GM18507 (cell line): ENCODE measurements at places on chromosomes 6 and 20.

GRCh38 chr6:56339524-56339923 lies 92.1 kb upstream of the COL21A1 start:
- no peak for DNase-seq

DNA sequence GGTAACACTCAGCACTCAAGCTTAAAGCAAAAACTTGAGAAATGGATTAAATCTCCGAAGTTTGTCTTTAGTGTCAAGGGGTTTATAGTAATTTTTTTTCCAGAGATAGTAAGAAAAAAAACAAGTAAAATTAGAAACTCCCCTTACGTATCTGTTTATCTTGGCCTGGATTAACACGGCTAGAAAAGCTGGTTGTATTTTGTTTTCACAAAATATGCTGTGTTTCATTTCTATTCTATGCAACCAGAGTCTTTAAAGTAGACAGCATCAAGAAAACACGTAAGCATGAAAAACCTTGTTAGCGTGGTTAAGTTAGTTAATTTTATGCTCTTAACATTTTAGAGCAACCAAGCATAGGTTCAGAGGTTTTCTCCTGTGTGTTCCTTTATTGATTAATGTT lies 21.8 kb upstream of the ERVFRD-1 start:
- DNase-seq = no peak

GRCh38 chr6:139640921-139641320 lies 266.5 kb upstream of the CITED2 start:
- DNase-seq = no peak

GRCh38 chr6:21201187-21201586 lies 392.4 kb upstream of the SOX4 start:
- DNase-seq = no peak

GRCh38 chr6:21107796-21108195 lies 485.8 kb upstream of the SOX4 start:
- DNase-seq = no peak

- no peak for DNase-seq
These were observed 791 bp upstream of the STX11 start for GRCh38 chr6:144149558-144149893.

DNA sequence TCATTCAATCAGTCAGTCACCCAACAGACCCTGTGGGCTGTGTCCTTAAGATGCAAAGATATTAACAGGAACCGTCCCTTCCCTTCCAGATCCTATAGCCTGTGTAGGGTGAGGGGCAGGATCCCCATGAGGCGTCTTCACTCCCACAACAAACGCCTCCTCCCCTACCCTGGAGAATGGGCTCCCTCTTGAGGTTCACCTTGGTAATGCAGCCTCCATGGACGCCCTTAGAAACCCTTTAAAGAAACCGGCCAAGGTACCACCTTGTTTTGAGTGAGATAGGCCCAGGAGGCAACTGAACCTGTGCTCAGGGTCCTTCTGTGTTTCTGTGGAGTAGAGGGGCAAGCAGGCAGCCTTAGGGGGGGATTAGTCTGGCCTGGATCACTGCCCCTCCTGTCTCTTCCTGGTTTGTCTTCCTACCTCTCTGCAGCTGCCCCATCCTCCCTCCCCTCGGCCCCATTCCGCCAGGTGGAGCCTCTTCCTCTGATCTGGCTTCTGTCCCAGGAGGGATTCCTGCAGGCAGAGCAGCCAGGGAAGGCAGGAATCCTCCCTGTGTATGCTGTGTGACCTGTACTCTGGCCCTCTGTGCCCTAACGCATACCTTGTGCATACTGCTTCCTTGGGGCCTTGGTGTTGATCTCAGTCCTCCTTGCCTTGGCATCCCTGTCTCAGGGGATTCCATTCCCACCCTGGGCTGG lies 6.6 kb upstream of the GUCA1A start:
- DNase-seq = peak; percentile 67

DNA sequence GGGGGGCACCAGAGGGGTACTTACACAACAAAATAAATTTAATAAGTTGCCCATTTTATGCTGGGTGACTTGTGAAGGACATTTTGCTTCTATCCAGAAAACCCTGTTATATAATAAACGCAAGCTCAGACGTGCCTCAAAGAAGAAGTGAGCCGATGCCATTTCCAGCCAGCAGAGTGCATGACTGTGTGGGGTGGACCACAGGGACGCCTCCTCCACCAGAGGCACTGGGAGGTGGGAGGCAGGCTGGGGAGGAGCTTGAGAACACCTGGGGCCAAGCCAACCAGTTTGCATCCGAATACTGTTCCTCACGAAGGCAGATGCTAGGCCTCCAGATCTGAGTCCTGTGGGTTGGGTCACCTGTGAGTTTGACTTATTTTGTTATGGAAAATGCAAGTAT lies 363.8 kb downstream of the RNGTT start:
- no peak for DNase-seq

- no peak for DNase-seq
These were observed 44.2 kb downstream of the FNDC1 start for GRCh38 chr6:159213405-159213804.

DNA sequence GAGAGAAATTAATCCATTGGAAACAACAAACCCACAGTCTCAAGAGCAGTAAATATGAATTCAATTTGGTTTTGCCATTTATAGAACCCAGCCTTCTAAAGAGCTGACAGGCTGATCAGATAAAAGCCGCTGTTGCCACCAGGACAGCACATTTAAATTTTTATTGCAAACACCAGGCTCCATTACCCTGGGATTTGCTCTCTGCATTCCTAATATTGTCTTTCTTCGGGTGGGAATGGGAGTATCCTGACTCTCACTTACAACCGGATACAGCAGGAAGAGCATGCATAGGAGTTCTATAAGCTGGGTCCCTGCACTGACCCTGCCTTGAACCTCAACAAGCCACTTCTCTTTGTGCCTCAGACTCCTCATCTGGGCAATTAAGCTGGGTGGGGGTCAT lies 142.9 kb downstream of the LRFN2 start:
- DNase-seq = no peak

DNA sequence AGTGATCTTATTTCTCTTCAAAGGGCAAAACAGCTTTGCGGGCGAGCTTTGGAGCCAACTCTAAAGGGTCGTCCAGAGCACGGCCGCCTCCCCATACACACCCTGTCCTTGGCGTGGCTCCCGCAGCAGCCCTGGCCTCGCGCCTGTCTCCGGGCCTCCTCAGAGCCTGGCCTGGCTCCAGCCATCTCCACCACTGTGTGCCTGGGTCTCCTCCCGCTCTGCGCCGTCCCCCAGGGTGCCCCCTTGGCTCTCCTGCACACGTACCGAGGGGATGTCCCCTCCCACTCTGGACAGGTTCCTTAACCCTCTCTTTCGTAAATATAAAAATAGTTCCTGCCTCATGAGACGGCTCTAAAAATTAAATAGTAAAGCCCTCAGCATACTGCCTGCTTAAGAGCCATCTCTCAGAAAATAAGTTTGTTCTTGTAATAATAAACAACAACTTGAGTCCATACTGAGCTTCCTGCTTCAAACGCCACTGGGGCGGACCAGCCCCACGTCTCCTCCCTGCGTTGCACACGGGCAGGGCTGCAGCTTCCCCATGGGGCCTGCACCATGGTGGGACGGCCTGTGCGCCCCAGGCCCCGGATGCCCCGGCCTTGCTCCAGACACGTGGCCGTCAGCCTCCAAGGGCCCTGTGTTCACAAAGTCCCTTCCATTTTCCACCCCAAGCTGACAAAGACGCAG lies 226.2 kb downstream of the TTLL2 start:
- DNase-seq = no peak

- DNase-seq = no peak
These were observed 248.4 kb upstream of the AGPAT4 start for GRCh38 chr6:161522276-161522675.

- DNase-seq = no peak
These were observed 79.1 kb upstream of the PTPN1 start for GRCh38 chr20:50431066-50431450.

DNA sequence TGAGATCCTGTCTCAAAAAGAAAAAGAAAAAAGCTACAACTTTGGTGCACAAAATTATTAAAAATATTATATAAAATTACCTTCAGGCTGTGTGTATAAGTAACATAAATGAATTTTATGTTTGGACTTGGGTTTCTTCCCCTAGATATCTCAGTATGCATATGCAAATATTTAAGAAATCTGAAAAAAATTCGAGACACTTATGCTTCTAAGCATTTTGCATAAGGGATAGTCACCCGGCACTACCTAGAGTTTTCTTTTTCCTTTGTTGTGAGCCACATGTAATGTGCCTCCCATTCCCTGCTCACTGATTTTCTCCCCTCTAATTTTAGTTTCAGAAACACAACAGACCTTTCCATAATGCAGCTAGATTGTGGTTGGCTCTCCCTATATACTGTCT lies 79.4 kb downstream of the NCOA3 start:
- DNase-seq = no peak

DNA sequence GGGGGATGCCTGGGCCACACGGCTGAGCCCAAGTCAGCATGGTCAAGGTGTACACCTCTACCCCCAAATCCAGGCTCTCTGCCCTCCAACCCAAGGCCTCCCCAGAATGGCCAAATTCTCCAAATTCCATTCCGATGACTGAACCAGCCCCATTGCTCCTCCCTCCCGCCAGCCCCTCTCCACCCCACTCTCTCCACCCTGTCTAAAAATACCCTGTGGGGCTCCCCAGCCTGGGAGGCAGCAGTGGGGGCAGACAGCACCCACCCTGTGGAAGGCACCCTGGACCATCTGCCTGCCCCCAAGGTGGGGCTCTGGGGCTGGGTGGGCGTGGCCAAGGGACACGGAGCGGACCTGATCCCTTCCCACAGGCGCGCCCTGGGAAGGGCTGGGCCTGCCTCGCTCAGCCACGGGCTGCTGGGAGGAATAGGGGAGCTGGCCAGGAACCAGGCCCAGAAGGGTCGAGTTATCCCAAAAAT lies 11.4 kb downstream of the TEAD3 start:
- DNase-seq = no peak

GRCh38 chr6:52739134-52739533 lies 24.1 kb downstream of the GSTA2 start:
- DNase-seq = no peak

GRCh38 chr6:129749749-129750120 lies 39.8 kb upstream of the ARHGAP18 start:
- no peak for DNase-seq

GRCh38 chr6:53203483-53203882 lies 54.8 kb upstream of the GCM1 start:
- DNase-seq = no peak

GRCh38 chr6:63685446-63686379 lies 50.1 kb downstream of the PHF3 start:
- DNase-seq = peak; percentile 20

DNA sequence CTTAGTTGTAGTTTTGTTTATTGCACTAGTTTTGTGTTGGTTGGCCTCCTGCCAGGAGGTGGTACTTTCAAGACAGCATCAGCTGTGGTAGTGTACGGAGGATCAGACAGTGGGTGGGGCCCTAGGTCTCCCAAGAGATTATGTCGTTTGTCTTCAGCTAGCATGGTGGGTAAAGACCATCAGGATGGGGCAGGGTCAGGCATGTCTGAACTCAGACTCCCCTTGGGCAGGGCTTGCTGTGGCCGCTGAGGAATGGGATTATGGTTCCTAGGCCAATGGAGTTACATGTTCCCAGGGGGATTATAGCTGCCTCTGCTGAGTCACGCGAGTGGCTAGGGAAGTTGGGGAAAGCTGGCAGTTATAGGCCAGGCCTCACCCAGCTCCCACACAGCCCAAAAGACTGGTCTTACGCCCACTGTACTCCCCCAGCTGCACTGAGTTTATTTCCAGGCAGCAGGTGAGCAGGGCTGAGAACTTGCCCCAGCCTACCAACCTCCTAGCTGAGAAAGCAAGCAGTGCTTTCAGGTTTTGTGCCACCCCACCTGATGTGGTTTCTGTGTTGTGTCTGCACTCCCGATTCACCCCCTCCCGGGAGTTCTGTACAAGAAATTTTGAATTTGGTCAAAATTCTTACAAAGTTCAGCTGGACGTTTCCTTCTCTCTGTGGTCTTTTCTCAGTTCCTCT lies 24.7 kb downstream of the ZSCAN31 start:
- no peak for DNase-seq

DNA sequence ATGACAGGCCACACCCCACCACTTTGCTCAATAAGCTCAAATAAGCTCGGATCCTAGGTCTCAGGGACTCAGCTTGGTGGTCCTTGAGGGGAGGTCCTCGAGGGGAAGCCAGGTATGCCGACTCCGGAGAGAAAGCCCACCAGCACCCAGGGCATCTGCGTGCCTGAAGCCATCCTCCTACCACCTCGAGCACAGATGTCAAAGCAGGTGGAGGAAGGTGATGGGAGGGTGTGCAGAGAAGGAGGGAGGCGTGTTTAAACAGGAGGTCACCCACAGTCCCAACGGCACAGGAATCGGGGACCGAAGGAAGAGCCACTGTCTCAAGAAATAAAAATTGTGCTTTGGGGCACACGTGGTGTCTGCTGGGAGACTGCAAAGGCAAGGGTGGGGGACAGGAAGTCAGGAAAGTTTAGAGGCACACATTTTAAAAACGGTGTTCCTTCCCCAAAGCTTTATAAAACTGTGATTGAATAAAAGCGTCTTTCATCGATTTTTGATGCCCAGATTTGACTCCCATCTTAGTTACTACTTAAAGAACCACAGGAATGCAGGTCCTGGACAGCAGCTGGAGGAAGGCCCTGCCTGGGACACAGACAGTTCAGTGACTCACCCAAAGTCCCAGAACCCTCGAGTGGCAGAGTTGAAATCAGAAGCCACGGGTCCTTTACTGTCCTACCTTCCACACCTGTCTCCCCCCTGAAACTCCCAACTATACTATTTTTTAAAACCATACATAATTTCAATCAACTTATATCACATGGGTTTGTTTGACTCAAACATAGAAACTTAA lies 221.0 kb upstream of the PDE10A start:
- no peak for DNase-seq

DNA sequence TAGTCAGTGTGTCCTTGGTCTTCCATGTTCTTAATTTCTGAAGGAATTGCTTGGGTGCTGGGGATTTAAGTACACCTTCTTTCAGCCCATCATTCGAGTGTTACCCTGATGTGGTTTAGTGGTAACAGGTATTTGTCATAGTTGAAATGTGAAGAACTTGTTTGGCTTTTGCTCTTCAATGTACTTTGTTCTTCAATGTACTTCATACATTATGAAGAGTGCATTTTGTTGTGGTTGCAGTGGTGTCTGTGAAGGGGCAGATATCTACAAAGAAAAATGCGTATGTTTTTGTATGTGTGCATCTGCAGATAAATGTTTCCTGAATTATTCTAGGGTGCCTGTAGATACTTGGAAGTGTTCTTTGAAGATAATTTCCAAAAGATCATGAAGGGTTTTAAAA lies 111.2 kb upstream of the SUPT3H start:
- no peak for DNase-seq

- no peak for DNase-seq
These were observed 548.5 kb downstream of the CD83 start for GRCh38 chr6:14665827-14666724.
